ENCODE measurements at places on chromosomes 5 and 9.
A peak's percentile ranks its signal among the peaks of the same experiment; 100 is the strongest.

- H3K27me3 ChIP-seq, result no peaks in the 10 kb centered on the region
- no peaks in the 10 kb centered on the region for H3K4me1 ChIP-seq
- no peak overlapping the region for H3K4me3 ChIP-seq
- H3K36me3 ChIP-seq, result no peaks in the 10 kb centered on the region
- DNase-seq, result no peak
- H3K27ac ChIP-seq, result no peak overlapping the region
These were observed 320.3 kb downstream of the ACTL7B start for GRCh38 chr9:108535526-108535925.

- no peak overlapping the region for H3K4me3 ChIP-seq
- DNase-seq, result no peak
- H3K27ac ChIP-seq, result no peak overlapping the region
- no peaks in the 10 kb centered on the region for H3K4me1 ChIP-seq
These were observed 122.8 kb downstream of the DPYSL3 start for GRCh38 chr5:147387109-147387508.

- no peaks in the 10 kb centered on the region for H3K36me3 ChIP-seq
- H3K27ac ChIP-seq, result no peak overlapping the region
- H3K4me3 ChIP-seq, result no peak overlapping the region
- no peaks in the 10 kb centered on the region for H3K4me1 ChIP-seq
These were observed 597.3 kb downstream of the PRELID2 start for GRCh38 chr5:145237843-145238242.

DNA sequence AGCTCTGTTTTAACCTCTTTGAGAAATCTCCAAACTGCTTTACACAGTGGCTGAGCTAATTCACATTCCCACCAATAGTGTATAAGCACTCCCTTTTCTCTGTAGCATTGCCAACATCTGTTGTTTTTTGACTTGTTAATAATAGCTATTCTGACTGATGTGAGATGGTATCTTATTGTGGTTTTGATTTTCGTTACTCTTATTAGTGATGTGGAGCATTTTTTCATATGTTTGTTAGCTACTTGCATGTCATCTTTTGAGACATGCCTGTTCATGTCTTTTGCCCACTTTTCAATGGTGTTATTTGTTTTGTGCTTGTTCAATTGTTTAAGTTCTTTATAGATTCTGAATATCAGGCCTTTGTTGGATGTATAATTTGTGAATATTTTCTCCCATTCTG lies 225.2 kb upstream of the TRPC7 start:
- H3K27ac ChIP-seq, result no peak overlapping the region
- DNase-seq, result no peak
- H3K27me3 ChIP-seq, result no peaks in the 10 kb centered on the region
- H3K4me3 ChIP-seq, result no peak overlapping the region

DNA sequence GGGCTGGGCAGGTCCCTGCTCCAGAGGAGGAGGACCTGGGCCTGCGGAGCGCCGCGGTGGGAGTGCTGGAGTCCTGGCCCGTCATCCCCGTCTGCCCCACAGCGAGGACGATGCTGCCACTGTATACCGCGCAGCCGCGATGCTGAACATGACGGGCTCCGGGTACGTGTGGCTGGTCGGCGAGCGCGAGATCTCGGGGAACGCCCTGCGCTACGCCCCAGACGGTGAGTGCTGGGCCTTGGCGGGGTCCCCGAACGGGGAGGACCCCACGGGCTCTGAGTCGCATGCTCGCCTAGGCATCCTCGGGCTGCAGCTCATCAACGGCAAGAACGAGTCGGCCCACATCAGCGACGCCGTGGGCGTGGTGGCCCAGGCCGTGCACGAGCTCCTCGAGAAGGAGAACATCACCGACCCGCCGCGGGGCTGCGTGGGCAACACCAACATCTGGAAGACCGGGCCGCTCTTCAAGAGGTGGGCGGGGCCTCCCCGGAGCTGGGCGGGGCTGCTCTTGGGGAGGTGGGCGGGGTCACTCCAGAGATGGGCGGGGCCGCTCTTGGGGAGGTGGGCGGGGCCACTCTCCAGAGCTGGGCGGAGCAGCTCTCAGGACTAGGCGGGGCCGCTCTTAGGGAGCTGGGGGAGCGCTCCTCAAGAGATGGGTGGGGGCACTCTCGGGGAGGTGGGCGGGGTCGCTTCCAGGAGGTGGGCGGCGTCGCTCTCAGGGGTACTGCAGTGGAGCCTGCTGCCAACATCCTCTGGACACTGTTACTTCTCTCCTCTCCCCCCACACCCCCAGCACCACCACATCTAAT lies 13.1 kb downstream of the LRRC26 start:
- H3K27ac ChIP-seq, result no peak overlapping the region
- no peaks in the 10 kb centered on the region for H3K36me3 ChIP-seq

GRCh38 chr5:164505791-164506190 lies 1000.4 kb downstream of the MAT2B start:
- no peak for DNase-seq
- H3K27ac ChIP-seq, result no peak overlapping the region
- no peak overlapping the region for H3K4me3 ChIP-seq
- H3K27me3 ChIP-seq, result no peaks in the 10 kb centered on the region
- H3K4me1 ChIP-seq, result no peaks in the 10 kb centered on the region

- no peak overlapping the region for H3K27ac ChIP-seq
- H3K4me3 ChIP-seq, result no peak overlapping the region
- DNase-seq, result no peak
- no peaks in the 10 kb centered on the region for H3K36me3 ChIP-seq
- H3K27me3 ChIP-seq, result no peaks in the 10 kb centered on the region
- no peaks in the 10 kb centered on the region for H3K4me1 ChIP-seq
These were observed 86.5 kb downstream of the KLHL3 start for GRCh38 chr5:137649228-137649935.

- H3K4me1 ChIP-seq, result peaks cover 62% of the 10 kb centered on the region
- no peak overlapping the region for H3K4me3 ChIP-seq
- no peaks in the 10 kb centered on the region for H3K27me3 ChIP-seq
These were observed 137.7 kb downstream of the AOPEP start for GRCh38 chr9:94864196-94864595.

DNA sequence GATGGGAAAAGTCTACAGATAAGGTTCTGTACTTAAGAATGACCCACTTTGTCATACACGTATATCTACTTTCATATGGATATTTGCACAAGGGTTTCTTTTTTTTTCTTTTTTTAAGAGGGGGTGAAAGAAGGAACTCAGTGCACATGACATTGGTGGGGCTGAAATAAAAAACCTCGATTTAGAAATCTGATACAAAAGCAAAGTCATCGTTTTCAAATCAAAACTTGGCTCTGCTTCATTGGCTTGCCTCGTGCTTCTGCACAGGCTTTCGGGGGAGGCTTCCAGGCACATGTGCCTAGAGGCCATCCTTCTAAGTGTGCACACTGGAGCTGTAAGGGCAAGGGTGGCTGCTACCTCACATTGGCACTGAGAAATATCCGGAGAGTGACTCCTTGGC lies 31.1 kb downstream of the PTTG1 start:
- H3K27ac ChIP-seq, result no peak overlapping the region
- H3K4me3 ChIP-seq, result no peak overlapping the region
- H3K36me3 ChIP-seq, result no peaks in the 10 kb centered on the region
- no peaks in the 10 kb centered on the region for H3K4me1 ChIP-seq

DNA sequence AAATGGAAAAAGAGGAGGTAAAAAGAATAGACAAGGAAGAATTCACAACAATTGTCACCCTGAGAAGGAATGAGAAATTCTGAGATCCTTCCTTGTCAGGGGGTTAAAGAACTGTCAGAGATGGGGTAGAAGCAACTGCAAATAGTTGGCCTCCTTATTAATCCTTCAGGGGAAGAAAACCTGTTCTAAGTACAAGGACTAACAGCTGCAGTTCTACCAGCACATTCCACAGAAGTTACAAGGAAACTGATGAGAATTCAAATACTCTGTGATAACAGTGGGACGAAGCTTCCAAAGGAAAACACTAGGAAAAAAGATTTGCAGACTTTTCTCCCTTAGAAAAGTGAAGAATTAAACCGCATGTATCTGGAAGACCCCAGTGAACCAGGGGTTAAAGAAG lies 93.7 kb downstream of the OR2K2 start:
- no peaks in the 10 kb centered on the region for H3K4me1 ChIP-seq
- no peak overlapping the region for H3K4me3 ChIP-seq
- H3K36me3 ChIP-seq, result no peaks in the 10 kb centered on the region
- no peak for DNase-seq
- H3K27me3 ChIP-seq, result no peaks in the 10 kb centered on the region
- no peak overlapping the region for H3K27ac ChIP-seq

DNA sequence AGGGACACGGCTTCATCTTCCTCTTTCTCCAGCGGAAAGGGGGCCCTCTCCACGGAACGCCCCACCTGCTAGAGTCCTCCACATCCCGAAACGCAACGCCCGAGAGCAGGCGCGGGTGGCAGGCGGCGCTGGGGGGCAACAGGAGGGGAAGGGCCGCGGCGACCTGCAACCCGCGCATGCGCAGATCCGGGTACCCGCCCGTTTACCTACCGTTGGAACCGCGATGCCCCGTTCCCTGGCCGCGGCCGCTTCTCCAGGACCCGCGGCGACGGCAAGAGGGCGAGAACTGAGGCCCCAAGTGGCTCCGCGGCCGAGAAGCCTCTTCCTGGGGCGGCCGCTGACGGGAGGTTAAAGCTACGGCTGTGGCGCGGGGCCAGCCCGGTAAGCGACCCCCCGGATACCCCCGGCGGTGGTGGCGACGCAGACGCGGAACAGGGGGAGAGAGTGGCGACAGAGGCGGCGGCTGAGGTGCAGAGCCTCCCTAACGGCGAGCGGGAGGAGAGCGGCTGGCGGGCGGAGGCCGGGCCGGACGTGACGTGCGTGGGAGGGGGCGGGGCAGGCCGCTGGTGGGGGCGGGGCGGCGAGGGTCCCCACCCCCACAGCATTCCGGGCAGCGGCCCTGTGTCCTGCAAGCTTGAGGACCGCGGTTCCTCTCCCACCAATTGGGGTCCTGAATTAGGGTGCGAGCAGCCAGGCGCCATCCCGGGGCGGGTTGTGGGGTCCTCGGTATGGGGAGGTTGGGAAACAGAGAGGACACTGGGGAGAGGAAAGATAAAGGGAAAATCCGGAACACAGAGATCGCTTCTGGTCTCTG lies at the start of gene FAM13B:
Gene FAM13B (minus strand): TSS at position 508 of the 814 bp plus-strand sequence. CDS start 13,968 bp downstream, outside the sequence.
- no peaks in the 10 kb centered on the region for H3K36me3 ChIP-seq
- no peaks in the 10 kb centered on the region for H3K27me3 ChIP-seq
- peak within 1 kb of the TSS; percentile 99 for H3K27ac ChIP-seq
- peak; percentile 60 for DNase-seq
- H3K4me3 ChIP-seq, result peak within 1 kb of the TSS; percentile 83

GRCh38 chr9:806285-807156 lies 35.0 kb upstream of the DMRT1 start:
- H3K4me1 ChIP-seq, result no peaks in the 10 kb centered on the region
- no peak for DNase-seq
- H3K27me3 ChIP-seq, result no peaks in the 10 kb centered on the region
- no peaks in the 10 kb centered on the region for H3K36me3 ChIP-seq

- no peak overlapping the region for H3K27ac ChIP-seq
- H3K27me3 ChIP-seq, result no peaks in the 10 kb centered on the region
- no peak overlapping the region for H3K4me3 ChIP-seq
- H3K4me1 ChIP-seq, result no peaks in the 10 kb centered on the region
- no peak for DNase-seq
- H3K36me3 ChIP-seq, result no peaks in the 10 kb centered on the region
These were observed 613.0 kb upstream of the WWC1 start for GRCh38 chr5:167678481-167678880.

- H3K4me1 ChIP-seq, result no peaks in the 10 kb centered on the region
- no peaks in the 10 kb centered on the region for H3K27me3 ChIP-seq
- no peak overlapping the region for H3K27ac ChIP-seq
- DNase-seq, result no peak
- H3K4me3 ChIP-seq, result no peak overlapping the region
These were observed 617.9 kb upstream of the CTNND2 start for GRCh38 chr5:12522116-12522515.

- no peak overlapping the region for H3K27ac ChIP-seq
- no peaks in the 10 kb centered on the region for H3K36me3 ChIP-seq
- DNase-seq, result no peak
- H3K4me1 ChIP-seq, result no peaks in the 10 kb centered on the region
- no peaks in the 10 kb centered on the region for H3K27me3 ChIP-seq
These were observed 935.9 kb upstream of the COX7C start for GRCh38 chr5:85681871-85682270.

- peak overlapping the region; percentile 65 for H3K27ac ChIP-seq
- H3K27me3 ChIP-seq, result no peaks in the 10 kb centered on the region
- no peaks in the 10 kb centered on the region for H3K36me3 ChIP-seq
- peaks cover 46% of the 10 kb centered on the region for H3K4me1 ChIP-seq
These were observed 49.2 kb upstream of the STXBP1 start for GRCh38 chr9:127562841-127563401.

DNA sequence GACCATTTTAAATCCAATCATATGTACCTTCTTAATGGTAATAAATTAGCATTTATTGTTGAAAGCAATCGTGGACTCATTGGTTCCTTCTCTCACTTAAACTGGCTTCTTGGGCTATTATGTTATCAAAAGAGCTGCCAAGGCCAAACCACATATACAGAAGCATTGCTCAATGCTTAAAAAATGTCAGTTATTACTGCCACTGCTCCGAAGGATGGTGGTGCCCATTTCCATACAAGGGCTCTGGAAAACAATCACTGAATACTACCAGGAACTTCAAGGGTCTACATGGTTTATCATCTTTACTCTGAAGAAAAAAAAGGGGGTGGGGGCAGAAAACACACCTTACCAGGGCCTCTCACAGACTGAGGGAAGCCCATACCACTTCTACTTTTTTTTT lies 104.3 kb downstream of the GNAQ start:
- H3K4me1 ChIP-seq, result peaks cover 13% of the 10 kb centered on the region
- H3K27me3 ChIP-seq, result no peaks in the 10 kb centered on the region
- H3K36me3 ChIP-seq, result no peaks in the 10 kb centered on the region

GRCh38 chr5:115384587-115385375 lies 88.3 kb upstream of the CCDC112 start:
- no peaks in the 10 kb centered on the region for H3K36me3 ChIP-seq
- no peak overlapping the region for H3K4me3 ChIP-seq
- no peaks in the 10 kb centered on the region for H3K27me3 ChIP-seq
- no peak overlapping the region for H3K27ac ChIP-seq

DNA sequence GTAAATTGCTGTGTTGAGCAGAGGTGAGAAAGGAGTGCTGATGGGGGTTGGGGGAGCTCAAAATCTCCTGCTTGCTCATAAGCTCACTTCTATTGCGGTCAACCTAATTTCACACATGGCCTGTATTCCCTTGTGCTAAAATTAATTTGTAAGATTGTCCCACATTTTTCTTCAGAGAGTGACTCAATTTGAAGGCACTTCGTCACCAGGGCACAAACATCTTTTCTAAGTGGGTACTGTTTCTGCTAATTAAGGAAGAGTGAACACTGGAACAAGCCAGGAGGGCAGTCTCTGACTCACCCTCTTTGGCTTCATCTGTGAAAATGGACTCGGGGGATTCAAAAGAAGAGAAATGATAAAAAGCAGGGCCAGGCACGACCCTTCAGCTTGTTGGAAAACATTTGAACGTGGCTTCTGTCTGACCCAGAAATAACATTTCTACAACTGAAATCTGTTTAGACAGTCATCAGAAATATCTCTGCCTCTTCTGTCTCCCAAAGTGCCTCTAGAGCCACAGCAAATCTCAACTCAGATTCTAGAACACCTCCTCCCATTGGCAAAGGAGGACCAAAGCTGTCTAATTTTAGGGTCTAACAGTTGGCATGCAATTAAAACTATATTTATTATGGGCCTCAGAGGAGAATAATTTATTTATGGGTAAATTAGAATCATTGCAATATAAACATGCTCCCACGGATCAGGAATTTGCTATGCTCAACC lies 49.8 kb downstream of the FEM1C start:
- no peak for DNase-seq
- H3K27ac ChIP-seq, result no peak overlapping the region
- no peaks in the 10 kb centered on the region for H3K36me3 ChIP-seq
- no peak overlapping the region for H3K4me3 ChIP-seq
